Stimulated activated CD8-positive, alpha-beta memory T cell treated with anti-CD3 and anti-CD28 coated beads, Interleukin-7, amount 100 ng/mL, for 1 hour (primary cell): ENCODE measurements at places on chromosomes 11 and 22.

GRCh38 chr11:128412847-128413791, 174.2 kb downstream of the ETS1 start:
- no peak for DNase-seq

DNA sequence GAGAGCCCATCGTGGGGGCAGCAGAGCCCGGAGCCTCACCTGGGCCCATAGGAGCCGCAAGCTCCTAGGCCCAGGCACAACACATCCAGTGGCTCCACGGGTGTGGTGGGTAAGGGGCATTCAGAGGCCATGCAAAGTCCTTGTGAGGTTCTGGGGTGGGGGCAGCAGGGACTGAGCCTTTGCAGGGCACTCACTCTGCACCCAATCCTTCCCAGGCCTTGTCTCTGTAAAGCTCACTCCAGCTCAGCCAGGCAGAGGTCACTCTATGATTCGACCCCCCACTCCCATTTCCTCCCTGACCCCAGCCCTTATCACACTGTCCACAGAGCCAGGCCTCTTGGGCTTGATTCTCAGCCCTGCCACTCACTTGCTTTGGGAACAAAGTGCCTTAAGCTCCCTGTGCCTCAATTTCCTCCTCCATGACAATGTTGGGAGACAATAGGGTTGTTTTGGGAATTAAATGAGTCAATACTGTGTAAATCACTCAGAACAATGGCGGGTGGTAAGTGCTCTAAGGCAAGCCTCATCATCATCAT, 46.6 kb downstream of the LRRC32 start:
- DNase-seq: no peak

- DNase-seq: no peak
These were observed 145.5 kb upstream of the BLID start for GRCh38 chr11:122261546-122261945.

- no peak for DNase-seq
These were observed 27.0 kb downstream of the POLDIP3 start for GRCh38 chr22:42587588-42588175.

- DNase-seq: no peak
These were observed 49.1 kb upstream of the LRRC32 start for GRCh38 chr11:76719686-76720085.

DNA sequence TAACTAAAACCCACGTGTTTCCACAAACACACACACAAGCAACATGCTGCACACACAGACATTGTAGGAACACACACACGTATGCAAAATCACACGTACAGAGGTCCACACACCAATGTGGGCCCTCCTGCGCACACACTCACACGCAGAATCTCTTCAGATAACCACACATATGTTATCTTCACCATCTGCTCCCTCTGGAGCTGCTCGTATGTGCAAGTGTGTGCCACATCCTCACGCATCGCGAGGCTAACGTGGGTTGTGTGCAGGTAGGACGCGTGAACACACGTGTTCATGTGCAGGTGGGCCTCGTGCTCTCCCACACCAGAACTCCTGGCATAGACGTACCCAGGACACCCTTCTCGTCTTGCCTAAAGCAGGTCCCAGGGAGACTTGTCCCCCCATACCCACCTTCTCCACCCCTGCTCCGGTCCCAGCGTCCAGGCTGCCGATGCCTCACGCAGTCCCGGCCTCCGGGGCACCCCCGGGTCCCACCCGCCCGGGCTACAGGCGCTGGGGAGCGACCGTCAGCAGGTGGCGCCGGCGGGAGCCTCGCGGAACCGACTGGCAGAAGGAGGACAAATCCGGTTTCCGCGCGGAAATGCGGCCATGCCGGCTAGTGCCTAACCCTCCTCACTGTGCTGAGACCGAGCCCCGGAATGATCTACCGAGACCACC, 10.3 kb upstream of the IGSF9B start:
- peak; percentile 52 for DNase-seq

DNA sequence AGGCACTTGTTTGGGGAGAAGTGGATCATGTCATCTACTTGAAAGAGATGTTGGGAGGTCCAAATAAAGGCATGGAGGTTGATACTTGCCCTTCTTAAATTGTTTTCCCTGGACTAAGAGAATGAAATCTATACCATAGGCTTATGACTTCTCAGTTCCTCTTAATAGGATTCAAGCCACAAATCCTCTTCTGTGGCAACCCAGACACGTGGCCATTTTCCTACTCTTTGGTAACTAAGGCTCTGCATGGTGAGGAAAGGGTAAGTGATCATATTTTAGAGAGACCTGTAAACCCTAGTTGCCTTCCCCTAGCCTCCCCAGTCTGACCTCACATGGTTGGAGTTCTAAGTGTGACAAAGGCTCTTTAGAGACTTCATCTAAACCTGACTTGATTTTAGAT, 72.9 kb upstream of the CD44 start:
- DNase-seq: no peak

- DNase-seq: no peak
These were observed 5.3 kb downstream of the KCNE3 start for GRCh38 chr11:74462009-74462408.

DNA sequence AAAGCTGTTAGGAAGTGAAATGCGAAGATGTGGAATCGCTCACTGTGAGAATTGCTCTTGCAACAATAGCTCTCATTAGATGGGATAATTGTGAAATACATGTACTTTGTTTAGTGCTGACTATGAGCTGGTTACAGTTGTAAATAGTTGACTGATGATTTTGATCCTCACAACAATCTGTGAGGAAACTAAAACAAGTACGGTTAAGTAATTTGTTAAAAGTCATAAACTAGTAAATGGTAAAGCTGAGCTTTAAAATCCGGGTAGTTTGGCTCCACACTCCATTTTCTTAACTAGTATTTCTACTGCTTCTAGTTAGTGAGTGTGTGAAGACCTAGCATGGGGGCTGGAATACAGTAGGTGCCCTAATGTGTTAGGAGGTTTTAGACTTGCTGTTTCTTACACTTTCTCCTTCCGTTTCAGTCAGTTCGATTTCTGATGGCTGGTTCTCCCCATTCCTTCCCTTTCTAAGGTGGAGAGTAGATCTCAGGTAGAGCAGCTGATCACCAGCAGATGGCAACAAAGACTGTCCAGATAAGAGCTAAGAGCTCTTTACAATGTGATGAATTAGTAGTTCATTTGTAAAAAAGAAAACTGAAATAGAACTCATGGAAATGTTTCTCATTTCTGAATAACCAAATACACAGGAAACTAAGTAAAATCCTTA, 16.3 kb upstream of the CYP2R1 start:
- DNase-seq: no peak

DNA sequence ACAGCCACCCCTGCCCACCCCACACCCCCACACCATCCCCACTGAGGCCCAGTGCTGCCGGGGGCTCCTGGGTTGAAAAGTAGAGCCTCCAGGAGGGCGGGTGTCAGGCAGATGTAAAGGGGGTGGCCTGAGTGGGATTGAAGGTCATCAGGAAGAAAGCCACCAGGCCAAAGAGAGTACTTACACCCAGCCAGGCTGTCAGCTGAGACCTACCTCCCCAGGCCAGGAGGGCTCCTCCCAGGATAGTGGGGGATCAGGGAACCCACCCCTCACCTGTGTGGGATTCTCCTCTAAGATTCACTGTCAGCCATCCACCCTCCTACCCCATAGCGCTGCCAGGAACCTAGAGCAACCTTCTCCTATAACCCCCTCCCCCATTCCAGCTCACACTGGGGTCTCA, 17.2 kb upstream of the FCHSD2 start:
- DNase-seq: no peak

DNA sequence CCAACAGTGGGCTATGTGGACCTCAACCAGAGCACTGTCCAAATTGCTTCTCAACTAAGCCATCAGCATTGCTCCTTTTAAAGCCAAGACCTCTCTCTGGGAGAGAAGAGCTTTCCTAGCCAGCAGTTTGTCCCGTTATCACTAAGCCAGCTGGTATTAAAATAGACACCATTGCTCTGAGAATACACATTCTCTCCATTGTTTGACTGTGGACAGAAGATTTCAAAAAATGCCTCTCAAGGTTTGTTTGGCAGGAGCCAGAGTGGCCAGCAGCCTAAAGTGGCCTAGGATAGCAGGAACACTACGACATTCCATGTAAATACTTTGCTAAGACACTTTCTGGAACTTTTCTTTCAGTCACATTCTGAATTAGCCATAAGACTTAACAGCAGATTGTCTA, 41.3 kb downstream of the EIF4ENIF1 start:
- no peak for DNase-seq

- no peak for DNase-seq
These were observed 13.2 kb downstream of the APOL6 start for GRCh38 chr22:35661464-35661863.

GRCh38 chr11:1994121-1994520, 3.5 kb downstream of the H19 start:
- DNase-seq: no peak

DNA sequence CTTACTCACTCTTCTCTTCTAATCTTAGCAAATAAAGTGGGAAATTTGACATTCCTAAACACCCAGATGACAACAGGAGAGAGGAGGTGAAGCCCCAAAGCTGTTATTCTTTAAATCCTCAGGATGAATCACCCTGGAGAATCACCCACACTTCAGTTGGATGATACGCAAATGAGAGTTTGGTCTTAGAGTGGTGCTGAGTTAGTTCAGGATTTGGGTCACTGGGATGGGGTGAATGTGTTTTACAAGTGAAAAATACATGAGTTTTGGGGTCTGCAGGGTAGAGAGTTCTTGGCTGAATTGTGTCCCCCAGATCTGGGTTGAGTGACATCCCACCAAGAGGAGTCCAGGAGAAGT, 117.2 kb downstream of the GGTLC2 start:
- no peak for DNase-seq

GRCh38 chr22:28229566-28230485, 310.8 kb upstream of the PITPNB start:
- no peak for DNase-seq

- no peak for DNase-seq
These were observed 179.6 kb downstream of the CTTN start for GRCh38 chr11:70577948-70578347.

GRCh38 chr22:47192651-47193437, 430.4 kb downstream of the TBC1D22A start:
- DNase-seq: no peak

DNA sequence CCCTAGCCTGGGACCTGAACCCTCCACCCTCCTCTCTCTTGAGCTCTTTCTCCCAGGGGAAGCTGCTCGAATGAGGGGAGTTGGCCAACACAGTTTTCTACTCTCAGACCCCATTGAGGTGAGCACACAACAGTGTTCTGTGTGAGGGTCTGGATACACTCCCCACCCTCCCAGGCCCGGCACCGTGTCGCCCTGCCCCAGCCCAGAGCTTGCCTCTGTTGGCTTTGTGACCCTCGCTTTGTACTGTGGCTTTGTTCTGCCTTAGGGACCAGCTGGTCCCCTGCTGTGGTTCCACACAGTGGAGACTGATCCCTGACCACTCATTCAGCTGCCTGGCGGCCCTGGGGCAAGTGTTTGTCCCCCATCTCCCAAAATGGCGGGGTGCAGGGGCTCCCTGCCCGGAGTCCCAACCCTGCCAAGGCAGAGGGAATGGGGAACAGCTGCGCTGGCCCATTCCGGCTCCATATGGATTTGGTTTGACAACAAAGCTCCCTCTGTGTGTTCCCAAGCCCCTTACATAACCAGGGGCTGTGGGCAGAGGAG, 8.3 kb downstream of the ST3GAL4 start:
- no peak for DNase-seq

- DNase-seq: no peak
These were observed 7.6 kb downstream of the RPL3 start for GRCh38 chr22:39311592-39312400.

GRCh38 chr11:109421981-109422869, at the start of gene C11orf87:
Gene C11orf87 (plus strand): TSS chr11:109422190. CDS start chr11:109423634, 1,444 bp downstream.
- DNase-seq: no peak

GRCh38 chr22:47750086-47750485, 987.6 kb downstream of the TBC1D22A start:
- no peak for DNase-seq

- DNase-seq: no peak
These were observed 5.7 kb downstream of the DNAL4 start for GRCh38 chr22:38788021-38788816.

- DNase-seq: no peak
These were observed 428.7 kb downstream of the TBC1D22A start for GRCh38 chr22:47190957-47191670.

- no peak for DNase-seq
These were observed 35.9 kb downstream of the ST3GAL4 start for GRCh38 chr11:126391286-126391954.

DNA sequence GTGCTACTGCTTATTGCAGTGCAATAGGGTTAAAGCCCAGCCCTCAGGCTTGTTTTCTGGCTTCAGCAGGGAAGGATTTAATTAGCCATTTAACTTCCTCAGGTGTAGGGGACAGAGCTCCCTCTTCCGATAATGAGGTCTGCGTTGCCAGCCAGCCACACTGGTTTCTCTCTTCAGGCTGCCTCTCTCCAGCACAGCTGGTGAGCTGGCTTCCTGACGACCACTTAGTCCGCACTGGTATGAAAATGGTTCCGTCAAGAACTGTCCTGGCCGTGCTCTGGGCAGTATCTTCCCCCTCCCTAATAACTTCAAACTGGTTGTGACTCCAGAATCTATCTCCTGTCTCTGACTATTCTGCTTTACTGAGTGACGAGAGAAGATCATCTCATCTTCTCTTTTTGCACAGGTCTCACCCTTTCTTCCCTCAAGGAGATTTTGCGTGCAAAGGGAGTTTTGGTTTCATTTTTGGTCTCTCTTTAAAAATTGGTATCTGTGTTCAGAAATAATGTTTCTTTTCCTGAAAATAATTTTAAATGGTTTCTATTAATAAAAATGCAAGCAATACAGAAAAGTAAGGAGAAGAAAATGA, 49.2 kb downstream of the CNTN5 start:
- no peak for DNase-seq

- no peak for DNase-seq
These were observed 20.8 kb downstream of the CHRDL2 start for GRCh38 chr11:74710281-74710938.

GRCh38 chr11:57615308-57615707, 17.8 kb downstream of the SERPING1 start:
- no peak for DNase-seq

DNA sequence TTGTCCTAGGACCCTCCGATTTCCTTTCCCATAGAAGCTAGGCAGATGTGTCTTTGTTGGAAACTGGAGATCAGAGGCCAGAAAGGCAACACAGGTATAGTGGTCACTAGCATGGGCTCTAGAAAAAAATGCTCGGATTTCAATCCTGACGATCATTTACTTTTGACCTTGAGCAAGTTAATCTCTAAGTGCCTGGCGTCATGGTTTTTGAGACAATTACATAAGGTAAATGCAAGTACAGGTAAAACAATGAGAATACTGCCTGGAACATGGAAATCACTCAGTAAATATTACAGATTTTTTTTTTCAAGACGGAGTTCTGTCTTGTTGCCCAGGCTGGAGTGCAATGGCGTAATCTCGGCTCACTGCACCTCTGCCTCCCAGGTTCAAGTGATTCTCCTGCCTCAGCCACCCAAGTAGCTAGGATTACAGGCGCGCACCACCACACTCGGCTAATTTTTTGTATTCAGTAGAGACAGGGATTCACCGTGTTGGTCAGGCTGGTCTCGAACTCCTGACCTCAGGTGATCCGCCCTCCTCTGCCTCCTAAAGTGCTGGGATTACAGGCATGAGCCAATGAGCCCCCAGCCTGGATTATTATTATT, 1.1 kb upstream of the DENND5A start:
- no peak for DNase-seq
